ENCODE measurements at places on chromosomes 1 and 21. TPM values are rescaled to one million over a fixed set of nuclear protein-coding genes. Genes with fewer than 3 reads are reported as not detected.

GRCh38 chr1:31394584-31395193 is 18.3 kb upstream of the SERINC2 start:
- H3K36me3 ChIP-seq, result no peaks in the 10 kb centered on the region
- peaks cover 3% of the 10 kb centered on the region for H3K27me3 ChIP-seq
- peak overlapping the region; percentile 55 for H3K4me3 ChIP-seq
- H3K27ac ChIP-seq, result no peak overlapping the region

GRCh38 chr1:18942340-18942739 is 14.1 kb downstream of the IFFO2 start:
- no peaks in the 10 kb centered on the region for H3K27me3 ChIP-seq
- H3K4me1 ChIP-seq, result peaks cover 11% of the 10 kb centered on the region
- H3K27ac ChIP-seq, result 0 out of 2 replicates have a peak overlapping the region, but pooled peaks have one; percentile 72
- no peaks in the 10 kb centered on the region for H3K36me3 ChIP-seq

The MATN1 gene
- 0.31 TPM for total RNA-seq

- no peak overlapping the region for H3K4me3 ChIP-seq
- DNase-seq, result no peak
- H3K27ac ChIP-seq, result no peak overlapping the region
- no peaks in the 10 kb centered on the region for H3K36me3 ChIP-seq
Observed at GRCh38 chr1:68185743-68186142, 46.6 kb downstream of the WLS start.

The CRABP2 gene
- total RNA-seq, result 35.1 TPM

GRCh38 chr1:206680279-206680678 is 4.4 kb upstream of the MAPKAPK2 start:
- H3K27ac ChIP-seq, result no peak overlapping the region
- peaks cover 21% of the 10 kb centered on the region for H3K27me3 ChIP-seq
- H3K4me3 ChIP-seq, result no peak overlapping the region

GRCh38 chr21:29800056-29800455 is 139.7 kb downstream of the GRIK1 start:
- peak; percentile 29 for DNase-seq
- H3K27me3 ChIP-seq, result no peaks in the 10 kb centered on the region
- peaks cover 7% of the 10 kb centered on the region for H3K4me1 ChIP-seq

The PTAFR gene
- total RNA-seq, result 0.76 TPM

The FAM151A gene
- total RNA-seq, result 0.10 TPM

- peak; percentile 54 for DNase-seq
- peaks cover 32% of the 10 kb centered on the region for H3K4me1 ChIP-seq
- H3K27me3 ChIP-seq, result no peaks in the 10 kb centered on the region
- peak overlapping the region; percentile 33 for H3K4me3 ChIP-seq
Observed at GRCh38 chr1:204255966-204256365, 42.2 kb upstream of the GOLT1A start.

The IPO13 gene
- 17.9 TPM for total RNA-seq
